ENCODE measurements at places on chromosomes 3 and 15.

DNA sequence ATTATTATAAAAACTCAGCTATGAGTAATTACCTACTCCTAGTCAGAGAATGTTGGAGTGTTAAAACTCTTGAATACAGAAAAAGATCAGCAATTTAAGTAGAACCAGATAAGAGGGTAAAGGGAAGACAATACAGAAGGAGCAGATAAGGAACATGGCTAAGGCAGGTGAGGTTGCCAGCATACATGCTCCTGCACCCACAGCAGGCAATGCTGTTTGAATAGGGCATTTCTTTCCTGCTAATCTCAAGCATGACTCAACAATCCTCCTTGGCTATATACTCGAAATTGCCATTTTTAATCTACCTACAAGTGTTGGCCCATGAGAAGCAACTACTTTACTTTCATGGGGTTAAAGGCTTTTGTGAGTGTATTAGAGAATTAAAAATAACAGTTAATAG, 494.5 kb downstream of the DIPK2A start:
- no peak for DNase-seq

DNA sequence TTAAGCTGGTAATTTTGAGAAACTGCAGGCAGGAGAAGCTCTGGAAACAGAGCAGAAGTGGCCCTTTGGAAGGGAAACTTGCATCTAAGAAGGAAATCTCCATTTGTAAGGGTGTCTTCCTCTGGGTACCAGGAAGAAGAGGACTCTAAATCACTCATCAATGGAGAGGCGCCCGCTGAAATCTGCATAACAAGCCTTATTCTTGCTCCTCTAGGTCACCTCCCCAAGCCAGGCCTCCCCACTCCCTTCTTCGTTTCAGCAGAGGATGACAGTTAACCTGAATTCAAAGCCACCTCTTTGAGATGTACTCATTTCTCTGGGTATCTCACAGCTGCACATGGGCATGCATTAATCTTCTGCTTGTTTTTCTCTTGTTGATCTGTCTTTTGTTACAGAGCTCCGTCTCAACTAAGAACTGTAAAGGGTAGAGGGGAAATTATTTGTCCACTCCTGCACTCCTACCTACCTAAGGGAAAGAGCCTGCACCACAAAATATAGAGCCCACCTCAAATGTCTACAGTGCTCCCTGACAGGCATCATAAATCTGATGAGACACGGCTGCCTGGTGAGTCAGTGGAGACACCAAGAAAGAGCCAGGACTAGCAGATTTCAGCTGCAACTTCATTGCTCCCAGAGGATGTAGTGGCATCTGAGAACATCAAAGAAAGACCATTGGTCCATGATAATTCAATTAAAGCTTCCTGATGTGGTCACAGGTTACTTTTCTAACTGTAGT, 51.5 kb downstream of the GABRB3 start:
- no peak for DNase-seq

GRCh38 chr3:44628716-44629115, 3.9 kb downstream of the ZNF197 start:
- DNase-seq, result no peak

GRCh38 chr3:186588632-186589031, 18.1 kb downstream of the DNAJB11 start:
- DNase-seq, result no peak

GRCh38 chr3:46888705-46889104, 11.2 kb downstream of the PTH1R start:
- no peak for DNase-seq

GRCh38 chr3:16280671-16281070, 15.7 kb downstream of the OXNAD1 start:
- no peak for DNase-seq

GRCh38 chr3:196220587-196220986, 4.3 kb downstream of the SLC51A start:
- DNase-seq, result no peak

- DNase-seq, result no peak
Measured at GRCh38 chr3:110932567-110932966, 139.0 kb upstream of the NECTIN3 start.

- DNase-seq, result no peak
Measured at GRCh38 chr3:42741796-42742195, 31.3 kb downstream of the CCDC13 start.

DNA sequence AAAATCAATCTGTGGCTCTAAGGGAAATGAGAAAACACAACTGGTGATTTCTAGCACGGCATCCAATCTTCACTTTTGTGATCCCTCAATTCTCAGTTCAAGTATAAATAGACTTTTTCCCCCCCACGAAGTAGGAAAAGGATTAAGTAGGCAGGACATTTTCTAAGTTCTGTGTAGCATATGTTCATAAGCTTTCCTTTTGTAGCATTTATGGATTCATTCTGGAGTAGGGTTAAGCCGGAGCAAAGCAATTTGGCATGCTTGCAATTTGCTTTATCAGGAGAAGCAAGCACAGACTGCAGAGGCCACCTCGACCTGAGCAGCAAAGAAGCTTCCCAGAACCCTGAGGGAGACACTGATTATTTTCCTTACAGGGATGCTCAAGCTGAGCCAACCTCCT, 66.3 kb downstream of the FHIT start:
- DNase-seq, result no peak

DNA sequence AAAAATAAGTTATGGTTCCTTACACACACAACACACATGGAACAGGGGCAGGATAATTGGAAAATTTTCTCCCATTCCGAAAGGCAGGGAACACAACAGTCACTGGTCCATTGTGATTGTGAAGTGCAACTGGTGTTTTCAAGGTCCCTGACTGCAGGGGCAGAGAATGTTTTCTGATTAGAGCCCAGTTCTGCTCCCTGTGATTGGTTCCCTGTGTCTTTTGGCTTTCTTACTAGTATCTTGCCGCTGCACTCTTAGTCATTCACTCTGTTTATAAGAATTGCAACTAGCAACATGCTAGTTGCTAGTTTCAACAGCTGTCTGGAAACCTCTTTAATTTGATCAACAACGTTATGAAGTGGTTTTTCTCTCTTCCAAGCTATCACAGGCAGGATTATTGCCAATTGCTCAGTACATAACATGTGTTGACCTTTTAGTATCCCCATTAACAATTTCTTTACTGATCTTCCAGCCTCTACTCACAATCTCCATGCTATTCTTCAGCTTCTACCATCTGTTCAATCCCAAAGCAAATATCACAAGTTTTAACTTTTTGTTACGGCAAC, 177.5 kb downstream of the EPHA6 start:
- no peak for DNase-seq

- no peak for DNase-seq
Measured at GRCh38 chr3:150411546-150411945, 3.4 kb downstream of the TSC22D2 start.

GRCh38 chr3:84885199-84885882, 73.4 kb upstream of the CADM2 start:
- no peak for DNase-seq

DNA sequence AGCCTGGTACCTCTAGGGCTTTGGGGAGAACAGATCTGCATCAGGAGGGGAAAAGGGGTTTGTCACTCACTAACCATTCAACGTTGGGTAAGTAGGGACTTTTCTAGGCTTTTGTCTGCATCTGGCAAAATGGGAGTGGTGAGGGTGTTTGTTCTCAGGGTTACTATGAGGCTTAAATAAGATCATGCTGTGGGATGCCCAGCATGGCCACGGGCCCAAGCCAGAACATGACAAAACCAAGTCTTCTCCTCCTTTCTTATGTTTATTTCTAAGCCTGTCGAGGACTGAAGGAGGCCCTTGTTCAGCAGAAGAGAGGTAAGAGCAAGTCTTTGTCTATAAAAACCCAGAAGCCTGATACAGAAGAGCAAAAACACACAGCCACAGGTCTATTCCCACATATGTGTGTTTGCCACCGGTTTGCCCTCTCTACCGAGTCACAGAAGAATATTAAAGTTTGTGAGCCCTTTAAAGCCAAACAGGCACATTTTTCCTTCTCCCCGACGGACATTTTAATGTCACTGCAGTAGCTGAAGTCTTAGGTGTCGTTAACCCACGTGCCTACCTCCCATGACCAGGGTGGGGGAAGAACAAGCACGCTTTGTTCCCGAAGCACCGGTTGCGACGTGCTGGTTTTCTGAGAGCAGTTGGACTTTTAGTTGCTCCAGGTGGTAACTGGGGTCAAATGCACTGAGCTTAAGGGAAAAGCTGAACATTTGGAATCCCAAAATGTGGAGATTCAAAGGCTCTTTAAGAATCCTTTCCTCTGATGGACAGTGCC, 72.1 kb downstream of the NOX5 start:
- no peak for DNase-seq

- no peak for DNase-seq
Measured at GRCh38 chr3:66572090-66572675, 71.4 kb upstream of the LRIG1 start.

DNA sequence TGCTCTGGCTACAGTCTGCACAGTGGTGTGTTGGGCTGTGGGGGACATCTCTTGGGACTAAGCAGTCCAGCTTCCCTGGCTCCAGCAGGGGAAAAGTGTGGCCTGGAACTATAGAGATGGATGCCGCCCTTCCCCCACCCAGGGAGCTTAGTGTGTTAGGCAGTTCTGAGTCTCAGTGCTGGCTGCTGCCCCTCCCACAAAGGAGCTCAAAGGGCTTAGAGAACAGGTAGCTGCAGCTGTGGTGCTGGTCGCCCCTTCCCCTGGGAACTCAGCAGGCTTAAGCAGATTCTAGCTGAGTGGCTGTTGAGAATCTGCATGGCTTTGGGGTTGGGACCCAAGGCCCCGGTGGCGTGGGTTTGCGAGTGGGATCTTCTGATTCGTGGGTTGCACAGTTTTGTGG, 190.8 kb downstream of the PDCD6IP start:
- DNase-seq, result no peak

- DNase-seq, result no peak
Measured at GRCh38 chr15:40838756-40839155, 5.1 kb upstream of the SPINT1 start.

DNA sequence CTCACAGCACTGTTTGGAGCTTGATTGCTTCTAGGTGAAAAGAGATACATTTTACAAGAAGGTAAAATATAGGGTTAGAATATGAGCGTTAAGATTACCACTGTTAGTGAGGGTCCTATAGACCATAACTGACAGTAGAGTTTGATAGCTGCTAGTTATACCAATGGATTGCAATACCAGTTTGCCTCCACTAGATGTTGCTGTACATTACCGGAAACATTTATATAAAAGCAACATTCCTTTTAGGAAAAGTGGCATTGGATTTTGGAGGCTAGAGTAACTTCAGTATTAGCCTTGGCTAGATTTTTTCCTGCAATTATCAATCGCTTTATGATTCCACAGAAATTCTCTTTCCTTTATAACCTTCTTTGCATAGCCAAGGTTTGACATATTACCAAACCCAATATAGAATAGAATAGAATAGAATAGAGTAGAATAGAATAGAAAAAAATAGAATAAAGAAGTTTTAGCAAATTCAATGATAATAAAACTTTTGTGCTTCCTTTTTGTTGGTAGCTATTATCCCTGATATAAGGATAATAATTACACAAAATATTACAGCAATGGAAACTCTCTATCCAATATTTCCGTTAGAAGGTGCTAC, 1093.6 kb upstream of the ALCAM start:
- no peak for DNase-seq

DNA sequence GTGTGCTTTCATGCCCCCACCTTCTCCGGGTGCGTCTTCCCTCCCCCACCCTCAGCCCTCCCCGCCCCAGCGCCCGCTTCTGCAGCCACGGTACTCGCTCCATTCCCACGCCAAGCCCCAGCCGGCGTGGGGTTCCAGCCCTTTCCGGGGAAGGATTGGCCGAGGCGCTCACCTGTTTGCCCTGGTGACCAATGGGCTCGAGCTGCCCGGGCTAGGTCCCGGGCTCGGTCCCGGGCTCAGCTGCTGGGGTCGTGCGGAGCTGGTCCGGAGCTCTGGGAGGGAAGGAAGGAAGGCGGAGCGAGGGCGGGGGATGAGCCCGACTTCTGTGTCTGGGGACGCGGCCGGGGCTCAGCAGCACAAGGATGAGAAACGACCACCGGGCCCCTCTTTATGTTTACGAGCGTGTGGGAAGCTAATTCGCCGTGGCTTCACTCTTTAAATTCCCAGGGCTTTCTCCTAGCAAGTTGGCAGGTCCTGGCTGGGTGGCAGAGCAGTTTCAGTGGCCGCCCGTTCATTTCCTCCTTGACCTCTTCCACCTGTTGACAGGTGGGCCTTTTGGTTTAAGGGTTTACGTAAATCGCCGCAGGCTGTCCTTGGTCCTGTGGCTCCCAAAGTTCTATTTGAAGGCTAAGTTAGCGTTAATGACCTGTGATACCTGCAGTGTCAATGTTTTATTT, at the start of gene IGSF10:
TSS of gene IGSF10 (minus strand) at position 288 of the 677 bp plus-strand sequence. CDS start 2,352 bp downstream, outside the sequence.
- no peak for DNase-seq

DNA sequence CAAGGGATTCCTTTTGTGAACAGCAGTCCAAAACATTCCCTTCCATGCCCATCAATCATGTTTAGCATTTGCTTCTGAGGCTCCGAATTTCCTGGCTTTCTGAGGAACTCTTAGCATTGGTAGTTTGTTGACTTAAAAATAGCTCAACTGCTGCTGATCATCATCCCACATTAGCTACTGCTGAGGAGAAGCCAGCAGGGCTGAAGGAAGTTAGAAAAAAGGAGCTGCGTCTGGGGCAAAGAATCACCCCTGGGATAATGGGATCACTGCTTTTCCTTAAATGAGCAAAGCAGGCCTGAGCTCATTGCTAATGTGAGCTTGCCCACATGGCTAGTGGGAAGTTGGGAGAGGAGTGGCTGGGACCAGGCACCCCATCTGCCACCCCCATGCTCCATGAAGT, 39.8 kb downstream of the CYP19A1 start:
- DNase-seq, result no peak

DNA sequence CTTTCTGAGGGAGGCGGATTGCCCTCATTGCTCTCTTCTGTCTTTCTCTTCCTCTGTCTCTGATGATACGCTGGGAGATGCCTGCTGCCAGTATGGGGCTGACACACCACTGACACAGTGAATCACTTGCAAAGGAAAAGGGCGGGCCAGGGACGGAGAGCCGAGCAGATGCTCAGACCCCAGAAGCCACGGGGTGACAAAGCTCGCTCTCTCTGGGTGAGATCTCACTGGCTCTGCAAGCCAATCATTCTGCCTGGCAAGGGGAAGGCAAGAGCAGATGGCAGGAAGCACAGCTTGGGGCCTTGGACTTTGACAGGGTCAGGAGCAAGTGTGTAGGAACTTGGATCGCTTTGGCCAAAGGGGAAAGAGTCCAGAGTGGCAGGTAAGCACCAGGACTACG, 198.7 kb downstream of the NTRK3 start:
- no peak for DNase-seq

GRCh38 chr3:97662762-97663161, 101.8 kb upstream of the ARL6 start:
- no peak for DNase-seq

DNA sequence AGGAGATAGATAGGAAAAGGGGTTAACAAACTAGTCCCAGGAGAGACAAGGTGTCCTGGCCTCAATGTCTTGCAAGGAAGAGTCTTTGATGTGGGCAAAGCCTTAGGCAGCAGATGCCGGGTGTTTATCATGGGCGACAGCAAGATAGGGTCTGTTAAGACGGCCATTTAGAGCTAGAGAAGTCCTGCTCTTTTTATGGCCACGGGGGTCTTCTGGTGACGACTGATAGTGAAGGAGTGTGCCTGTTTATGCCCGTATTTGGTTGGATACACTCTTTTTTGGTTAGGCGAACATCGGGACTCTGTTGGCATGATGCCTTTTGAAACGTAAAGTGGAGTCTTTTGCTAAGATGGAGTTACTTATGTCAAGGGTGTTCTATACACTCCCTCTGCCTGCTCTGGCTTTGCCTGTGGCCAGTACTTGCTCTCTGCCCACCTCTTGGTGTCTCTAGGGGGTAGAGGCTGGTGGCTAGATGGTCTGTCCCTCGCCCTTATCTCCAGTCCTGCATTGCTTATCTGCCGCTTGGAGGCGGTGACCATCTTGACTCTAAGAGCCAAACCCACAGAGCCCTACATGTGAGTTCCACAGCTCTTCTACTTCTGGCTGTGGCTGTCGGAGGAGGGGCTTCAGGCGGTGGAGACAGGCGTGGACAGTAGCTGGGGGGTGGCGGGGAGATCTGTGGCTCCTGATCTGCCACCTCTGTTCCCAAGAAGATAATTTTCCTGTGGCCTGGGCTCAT, 55.8 kb upstream of the ZBTB38 start:
- peak; percentile 65 for DNase-seq
